ENCODE measurements at places on chromosomes 2 and 18.

DNA sequence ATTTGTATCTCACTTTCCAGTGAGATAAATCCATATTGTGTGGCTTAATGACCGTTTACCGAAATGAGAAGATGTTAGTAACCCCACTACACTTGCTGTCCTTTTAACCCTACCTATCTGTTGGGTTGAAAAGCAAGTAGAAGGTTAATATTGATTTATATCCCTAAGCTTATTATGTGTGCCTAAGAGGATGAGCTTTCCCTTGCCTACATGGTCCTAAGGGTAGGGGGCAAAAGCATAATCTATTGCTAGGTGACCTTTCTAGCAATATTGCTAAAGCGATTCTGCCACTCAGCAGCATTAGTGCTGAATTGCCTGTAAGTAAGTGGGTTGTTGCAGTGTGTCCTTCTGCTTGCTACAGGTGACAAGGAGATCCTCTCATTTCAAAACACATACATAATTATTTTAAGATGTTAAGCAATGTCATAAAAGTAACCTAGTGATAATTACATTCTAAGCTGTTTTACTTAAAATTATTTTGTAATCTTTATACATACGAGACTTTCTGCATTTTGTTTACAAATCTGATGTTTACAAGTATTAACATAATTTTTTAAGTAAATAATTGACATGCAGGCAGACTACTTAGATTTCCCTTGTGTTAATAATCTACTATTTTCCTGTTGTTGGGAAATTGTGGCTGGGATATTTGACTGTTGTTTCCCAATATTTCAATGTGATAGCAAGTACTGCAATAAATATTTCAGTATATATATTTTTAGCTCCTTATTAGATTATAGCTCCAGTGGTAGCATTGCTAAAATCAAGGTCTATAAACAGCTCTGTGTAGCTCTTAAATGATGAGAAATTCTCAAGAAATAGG lies 49.1 kb upstream of the CABYR start:
- no peak for DNase-seq

DNA sequence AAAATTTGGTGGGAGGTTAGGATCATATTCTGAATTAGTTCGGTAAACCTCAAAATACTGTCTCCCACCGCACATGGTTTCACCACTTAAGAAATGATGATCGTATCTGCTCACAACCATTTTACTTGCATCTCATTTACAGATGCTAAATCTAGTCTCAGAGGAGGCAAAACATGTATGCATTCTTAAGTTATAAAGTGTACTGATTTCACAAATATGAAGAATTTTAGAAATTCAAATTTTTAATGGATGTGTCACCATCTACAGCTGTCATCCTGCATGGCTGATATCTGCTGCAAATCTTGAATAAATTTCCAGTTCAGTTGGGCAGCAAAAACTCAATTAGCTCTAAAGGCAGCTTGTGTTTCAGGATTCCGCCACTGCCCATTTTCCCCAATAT lies 243.3 kb upstream of the KCNJ3 start:
- DNase-seq, result no peak

DNA sequence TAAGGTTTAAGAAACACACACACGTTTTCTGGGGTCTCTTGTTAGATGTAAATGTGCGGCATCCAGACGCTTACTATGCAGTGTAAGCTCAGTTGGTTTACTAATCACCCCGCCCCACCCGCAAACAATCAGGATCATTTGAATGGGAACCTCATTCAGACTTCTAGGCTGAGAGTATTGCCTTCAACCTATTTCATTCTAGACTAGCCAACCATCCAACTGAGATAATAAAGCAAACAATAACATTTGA lies 1.3 kb upstream of the FIGN start:
- no peak for DNase-seq

GRCh38 chr2:224994242-224994823 lies 47.9 kb downstream of the DOCK10 start:
- no peak for DNase-seq

GRCh38 chr2:29009711-29010677 lies 28.9 kb downstream of the TOGARAM2 start:
- DNase-seq, result peak; percentile 37

DNA sequence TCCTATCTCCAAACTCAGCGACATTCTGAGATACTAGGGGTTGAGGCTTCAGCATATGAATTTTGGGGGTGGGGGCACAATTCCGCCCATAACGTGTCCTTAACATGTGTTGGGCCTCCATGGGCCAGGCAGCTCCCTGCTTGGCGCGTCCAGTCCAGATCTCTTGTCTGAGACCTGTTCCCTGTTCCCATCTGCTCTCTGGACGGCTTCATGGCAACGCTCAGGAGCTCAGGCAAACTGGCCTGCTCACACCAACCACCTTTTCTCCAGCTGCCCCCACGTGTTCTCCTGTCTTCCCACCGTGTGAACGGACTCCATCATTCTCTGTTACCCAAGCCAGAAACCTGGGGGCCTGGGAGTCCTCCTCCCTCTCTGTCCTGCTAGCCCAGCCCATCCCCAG lies 36.4 kb downstream of the ACKR3 start:
- DNase-seq, result no peak

DNA sequence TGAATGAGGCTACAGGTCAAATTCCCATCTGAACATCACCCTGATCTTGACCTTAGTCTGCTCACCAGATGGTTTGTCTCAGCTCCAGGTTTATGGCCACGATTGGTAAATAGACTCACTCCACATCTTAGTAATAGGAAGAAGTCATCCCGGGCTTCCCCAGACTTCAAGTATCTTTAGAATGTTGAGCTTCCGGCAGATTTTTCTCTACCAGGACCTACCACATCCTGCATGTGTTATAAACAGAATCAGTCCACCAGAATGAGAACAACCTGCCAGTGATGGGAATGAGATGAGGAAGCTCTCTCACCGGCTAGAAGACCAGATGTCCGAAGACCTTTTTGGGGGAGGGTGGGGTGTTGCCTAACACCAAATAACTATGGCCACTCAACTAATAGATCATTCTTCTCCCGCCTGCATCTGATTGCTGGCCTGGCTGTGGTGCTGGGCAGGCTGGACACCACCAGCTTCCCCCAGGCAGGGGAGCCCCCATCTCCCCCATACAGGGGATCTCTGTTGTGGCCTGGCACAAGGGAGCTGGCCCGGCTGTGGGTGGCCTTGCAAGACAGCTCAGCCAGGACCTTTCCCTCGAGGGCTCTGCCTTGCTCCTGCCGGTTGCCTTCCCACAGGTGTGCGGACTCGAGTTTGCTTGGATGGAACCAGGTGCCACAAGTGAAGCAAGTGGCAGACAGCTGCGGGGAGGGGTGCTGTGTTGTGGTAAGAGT lies 88.5 kb downstream of the SH3RF3 start:
- DNase-seq, result no peak
